ENCODE measurements at places on chromosomes 16 and 17.

DNA sequence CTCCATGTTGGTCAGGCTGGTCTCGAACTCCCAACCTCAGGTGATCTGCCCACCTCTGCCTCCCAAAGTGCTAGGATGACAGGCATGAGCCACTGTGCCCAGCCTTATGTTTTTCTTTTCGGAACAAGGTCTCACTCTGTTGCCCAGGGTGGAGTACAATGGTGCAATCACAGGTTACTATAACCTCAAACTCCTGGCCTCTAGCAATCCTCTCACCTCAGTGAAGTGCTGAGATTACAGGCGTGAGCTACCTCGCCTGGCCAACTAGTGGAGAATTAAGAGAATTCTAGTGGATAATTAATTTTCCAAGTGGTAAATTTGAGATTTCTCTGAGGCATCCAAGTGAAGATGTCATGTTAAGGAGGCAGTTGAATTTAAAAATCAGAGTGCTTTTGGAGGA is 2.9 kb upstream of the FBXO47 start:
- no peak for DNase-seq

DNA sequence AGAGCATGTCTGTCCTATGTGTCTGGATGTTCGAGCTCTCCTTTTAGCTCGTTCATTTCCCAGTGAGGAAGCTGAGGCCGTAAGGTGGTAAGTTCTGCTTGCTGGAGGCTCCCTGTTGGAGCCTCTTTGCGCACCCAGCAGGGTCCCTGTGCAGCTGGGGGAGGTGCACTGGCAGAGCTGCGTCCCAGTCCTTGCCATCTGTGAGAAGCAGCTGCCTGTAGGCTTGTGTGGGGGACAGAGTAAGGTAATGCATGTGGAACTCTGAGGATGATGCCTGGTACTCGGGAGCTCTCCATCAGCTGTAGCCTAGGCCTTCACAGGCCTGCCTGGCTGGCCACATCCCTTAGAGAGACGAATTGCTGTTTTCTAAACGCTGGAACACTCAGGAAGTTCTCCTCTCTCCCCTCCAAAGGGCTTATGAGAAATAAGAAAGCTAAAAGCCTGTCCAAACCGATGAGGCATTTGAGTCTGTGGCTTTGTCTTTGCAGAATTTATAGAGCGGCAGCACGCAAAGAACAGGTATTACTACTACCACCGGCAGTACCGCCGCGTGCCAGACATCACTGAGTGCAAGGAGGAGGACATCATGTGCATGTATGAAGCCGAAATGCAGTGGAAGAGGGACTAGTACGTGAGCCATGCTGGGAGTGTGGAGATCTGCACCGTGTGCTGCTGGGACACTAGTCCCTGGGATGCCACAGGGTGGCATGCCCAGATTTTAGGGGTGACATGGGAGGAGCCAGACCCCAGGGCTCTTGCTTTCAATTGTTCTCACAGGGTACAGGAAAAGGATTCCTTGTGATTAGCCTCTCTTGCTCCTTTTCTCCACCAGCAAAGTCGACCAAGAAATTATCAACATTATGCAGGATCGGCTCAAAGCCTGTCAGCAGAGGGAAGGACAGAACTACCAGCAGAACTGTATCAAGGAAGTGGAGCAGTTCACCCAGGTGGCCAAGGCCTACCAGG is 1.6 kb downstream of the NDUFB10 start:
- DNase-seq = no peak

- DNase-seq = no peak
Observed at GRCh38 chr16:12447556-12447955, 356.1 kb downstream of the CPPED1 start.

DNA sequence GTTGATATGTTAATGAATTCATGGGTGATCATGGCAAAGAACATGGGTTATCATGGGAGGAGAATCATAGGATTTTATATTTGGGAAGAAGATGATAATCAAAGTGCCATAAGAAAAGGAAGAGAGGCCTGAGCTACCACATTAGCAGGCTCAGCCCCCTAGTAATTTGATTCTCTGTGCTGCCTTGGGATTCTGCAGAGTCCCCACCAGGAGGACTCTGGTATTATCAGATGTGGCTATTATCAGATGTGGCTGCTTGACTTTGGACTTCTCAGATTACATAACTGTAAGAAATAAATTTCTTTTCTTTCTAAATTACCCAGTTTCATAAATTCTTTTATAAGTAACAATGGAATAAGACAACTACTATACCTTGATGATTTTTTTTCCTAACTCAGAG is 137.6 kb downstream of the ITFG1 start:
- no peak for DNase-seq

DNA sequence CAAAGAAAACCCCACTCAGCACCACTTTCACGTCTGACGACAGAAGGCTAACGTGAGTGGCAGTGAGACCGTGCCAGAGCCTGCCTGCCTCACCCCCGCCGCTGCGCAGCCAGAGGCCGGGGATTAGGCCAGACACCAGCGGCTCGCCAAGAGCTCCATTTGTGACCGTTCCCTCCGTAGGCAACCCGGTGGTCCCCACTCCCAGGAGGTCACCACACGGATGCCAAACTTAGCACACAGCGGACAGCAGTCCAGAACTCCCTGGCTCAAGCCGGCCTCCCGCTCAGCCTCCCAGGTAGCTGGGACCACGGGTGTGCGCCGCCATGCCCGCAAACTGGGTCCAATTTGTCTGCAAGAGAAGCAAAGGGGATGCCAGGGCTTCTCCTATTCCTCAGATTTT is 104.6 kb downstream of the ANKRD11 start:
- no peak for DNase-seq

DNA sequence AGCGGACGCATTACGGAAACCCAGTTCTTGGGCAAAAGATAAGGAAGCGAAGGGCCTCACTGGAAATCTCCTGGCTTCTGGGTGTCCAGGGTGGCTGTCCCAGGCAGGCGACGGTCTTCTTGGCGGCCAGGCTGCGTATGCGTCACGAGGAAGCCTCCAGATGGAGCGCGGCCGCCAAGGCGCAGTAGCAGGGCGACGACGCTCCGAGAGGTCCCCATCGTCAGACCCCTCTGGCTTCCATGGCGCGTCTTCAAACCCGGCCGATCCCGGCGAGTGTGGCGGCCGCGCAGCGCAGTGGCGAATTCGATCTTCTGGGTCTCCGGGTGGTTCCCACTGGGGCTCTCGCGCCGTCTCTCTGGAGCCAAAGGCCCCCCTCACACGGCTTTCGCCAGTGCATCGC is 13.8 kb upstream of the ANKRD40CL start:
- no peak for DNase-seq

DNA sequence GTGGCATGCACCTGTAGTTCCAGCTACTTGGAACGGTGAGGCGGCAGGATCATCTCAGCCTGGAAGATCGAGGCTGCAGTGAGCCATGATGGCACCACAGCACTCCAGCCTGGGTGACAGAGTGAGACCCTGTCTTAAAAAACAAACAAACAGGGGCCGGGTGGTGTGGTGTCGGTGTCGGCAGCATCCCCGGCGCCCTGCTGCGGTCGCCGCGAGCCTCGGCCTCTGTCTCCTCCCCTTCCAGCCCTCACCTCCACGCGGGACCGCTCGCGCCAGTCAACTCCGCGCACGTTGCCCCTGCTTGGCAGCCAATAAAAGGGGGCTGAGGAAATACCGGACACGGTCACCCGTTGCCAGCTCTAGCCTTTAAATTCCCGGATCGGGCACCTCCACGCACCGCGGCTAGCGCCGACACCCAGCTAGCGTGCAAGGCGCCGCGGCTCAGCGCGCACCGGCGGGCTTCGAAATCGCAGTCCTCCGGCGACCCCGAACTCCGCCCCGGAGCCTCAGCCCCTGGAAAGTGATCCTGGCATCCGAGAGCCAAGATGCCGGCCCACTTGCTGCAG is 204.7 kb downstream of the CDRT15L2 start:
- DNase-seq = no peak

GRCh38 chr17:4895657-4896331 is 3.5 kb upstream of the C17orf107 start:
- DNase-seq = peak; percentile 28

DNA sequence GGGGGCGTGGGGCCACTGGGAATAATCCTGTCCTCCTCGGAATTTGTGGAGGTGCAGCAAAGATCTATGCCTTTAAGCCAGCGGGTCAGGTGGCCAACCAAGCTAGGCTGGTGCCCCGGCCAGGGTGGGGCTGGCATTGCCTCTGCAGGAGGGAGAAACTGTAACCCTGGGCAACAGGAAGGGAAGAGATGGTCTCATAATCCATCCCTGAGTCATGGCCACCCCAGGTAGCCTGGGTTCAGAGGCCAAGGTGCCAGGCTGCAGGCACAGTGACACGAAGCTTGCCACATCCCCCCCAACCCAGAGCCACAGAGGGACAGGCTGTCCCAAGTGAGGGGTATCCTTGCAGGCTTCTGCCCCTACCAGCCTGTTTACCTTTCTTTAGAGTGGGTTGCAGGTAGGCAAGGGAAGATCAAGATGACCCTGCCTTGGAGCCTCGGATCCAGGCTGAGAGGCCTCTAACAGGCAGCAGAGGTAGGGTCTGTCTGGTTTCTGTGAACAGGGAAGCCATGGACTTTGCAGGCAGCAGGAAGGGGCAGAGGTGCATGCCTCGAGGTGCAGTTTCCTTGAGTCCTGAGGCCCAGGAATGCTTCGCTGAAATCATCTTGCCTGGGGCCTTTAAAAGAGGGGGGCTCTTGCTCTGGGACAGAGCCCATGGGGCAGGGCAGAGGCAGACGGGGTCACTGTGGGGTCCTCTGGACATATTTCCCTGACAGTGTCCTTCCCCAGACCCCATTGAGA is 4.0 kb downstream of the LASP1 start:
- DNase-seq = no peak

- DNase-seq = no peak
Observed at GRCh38 chr17:51184124-51184523, 17.9 kb downstream of the NME2 start.

GRCh38 chr17:10512856-10513255 is 5.5 kb downstream of the MYH1 start:
- DNase-seq = no peak

GRCh38 chr17:31838636-31839225 is 20.3 kb downstream of the COPRS start:
- DNase-seq = no peak

GRCh38 chr17:21245639-21246084 is 7.5 kb downstream of the NATD1 start:
- no peak for DNase-seq

DNA sequence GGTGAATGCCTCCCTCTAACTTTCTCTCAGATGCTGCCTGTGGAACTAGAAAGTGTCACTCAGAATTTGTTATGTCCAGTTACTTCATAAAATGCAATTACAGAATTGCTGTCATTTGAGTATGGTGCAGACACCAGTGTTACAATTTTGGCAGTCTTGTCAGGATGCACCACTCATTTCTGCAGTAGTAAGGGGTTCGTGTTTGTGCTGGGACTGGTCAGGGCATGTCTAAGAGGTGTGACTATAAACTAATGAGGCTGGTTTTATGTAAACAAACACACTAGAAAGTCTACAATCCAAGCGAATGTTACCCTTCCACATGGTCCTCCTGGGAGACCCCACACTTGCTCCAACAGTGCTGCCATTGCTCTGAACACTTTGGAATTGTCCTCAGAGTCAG is 206.2 kb downstream of the ANKFN1 start:
- no peak for DNase-seq

- no peak for DNase-seq
Observed at GRCh38 chr16:330741-331140, 21.8 kb downstream of the AXIN1 start.

GRCh38 chr17:43791589-43791988 is 11.4 kb downstream of the CFAP97D1 start:
- peak; percentile 43 for DNase-seq

DNA sequence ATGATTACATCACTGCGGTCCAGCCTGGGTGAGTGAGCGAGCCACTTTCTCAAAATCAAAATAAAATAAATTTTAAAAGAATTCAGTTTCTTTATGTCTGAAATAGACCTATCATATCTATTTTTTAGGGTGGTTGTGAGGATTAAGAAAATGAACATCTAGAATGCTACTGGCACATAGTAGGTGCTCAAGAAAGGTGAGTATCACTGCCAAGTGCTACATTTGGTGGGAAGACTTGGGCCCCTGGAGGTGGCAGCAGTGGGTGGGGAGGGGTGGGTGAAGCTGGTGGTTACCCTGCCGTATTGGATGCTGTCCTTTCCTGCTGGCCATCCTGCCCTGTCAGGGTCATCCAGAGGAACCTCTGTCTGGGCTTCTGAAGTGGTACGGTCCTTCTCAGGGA is 50.3 kb downstream of the ABCC6 start:
- DNase-seq = no peak

DNA sequence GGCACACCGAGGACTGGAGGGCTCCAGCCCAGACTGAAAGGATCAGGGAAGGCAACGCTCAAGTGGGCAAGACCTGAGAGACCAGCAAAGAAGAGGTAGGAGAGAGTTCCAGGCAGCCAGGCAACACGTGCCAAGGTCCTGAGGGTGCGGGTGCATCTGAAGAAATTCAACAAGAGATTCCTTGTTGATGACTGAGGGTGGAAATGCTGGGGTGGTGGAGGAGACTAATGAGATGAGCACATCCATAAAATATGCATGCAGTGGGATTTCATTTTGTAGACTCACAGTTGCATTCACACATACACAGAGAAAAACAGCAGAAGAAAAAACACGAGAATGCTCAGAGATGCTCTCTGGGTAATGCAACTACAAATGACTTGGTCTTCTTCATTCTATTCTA is 154.8 kb upstream of the FOXF1 start:
- no peak for DNase-seq

DNA sequence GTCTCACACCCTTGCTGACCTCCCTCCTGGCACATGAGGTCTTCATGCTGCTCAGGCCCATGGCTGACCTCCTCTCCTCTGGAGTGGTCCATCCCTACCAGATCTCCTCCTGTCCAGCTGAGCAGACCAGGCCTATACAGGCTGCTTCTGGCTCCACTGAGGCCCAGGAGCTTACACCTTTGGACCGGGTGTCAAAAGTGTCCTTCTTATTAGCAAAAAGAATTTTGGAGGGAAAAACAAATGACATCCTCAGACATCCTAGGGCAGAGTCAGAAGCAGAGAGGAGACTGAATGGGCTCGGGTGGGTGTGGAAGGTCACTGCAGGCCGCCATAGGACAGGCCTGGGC is 38.1 kb downstream of the WSB1 start:
- no peak for DNase-seq

DNA sequence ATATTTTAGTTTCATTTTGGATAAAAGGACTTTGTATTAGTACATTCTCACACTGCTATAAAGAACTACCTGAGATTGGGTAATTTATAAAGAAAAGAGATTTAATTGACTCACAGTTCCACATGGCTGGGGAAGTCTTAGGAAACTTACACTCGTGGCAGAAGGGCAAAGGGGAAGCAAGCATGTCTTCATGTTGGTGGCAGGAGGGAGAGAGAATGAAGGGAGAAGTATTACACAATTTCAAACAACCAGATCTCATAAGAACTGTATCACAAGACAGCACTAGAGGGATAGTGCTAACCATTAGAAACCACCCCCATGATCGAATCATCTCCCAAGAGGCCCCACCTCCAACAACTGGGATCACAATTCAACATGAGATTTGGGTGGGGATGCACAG is 142.9 kb downstream of the USP31 start:
- DNase-seq = no peak

- DNase-seq = no peak
Observed at GRCh38 chr16:16989368-16989767, 481.4 kb downstream of the XYLT1 start.

DNA sequence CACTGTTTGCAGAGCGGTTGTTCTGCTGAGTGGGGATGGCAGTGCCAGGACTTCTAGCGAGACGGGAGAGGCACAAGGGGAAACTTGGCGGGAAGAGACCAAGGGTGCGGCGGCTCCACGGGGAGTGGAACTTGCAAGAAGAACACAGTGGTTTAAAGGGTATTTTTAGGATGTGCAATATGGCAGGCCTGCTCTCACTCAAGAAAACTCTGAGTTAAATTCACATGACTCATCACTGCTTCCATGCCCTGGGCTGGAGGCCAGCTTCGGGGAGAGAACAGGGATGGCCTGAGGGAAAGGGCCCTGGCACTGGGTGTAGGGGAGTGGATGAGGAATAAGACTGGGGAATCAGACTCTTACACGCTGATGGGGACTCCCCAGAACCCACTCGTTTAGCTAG is 13.3 kb upstream of the CD300LD start:
- DNase-seq = no peak

Measured in HuH-7 (cell line).